ENCODE measurements at places on chromosomes 2 and 18. TPM values are rescaled to one million over a fixed set of nuclear protein-coding genes. Genes with fewer than 3 reads are reported as not detected.

DNA sequence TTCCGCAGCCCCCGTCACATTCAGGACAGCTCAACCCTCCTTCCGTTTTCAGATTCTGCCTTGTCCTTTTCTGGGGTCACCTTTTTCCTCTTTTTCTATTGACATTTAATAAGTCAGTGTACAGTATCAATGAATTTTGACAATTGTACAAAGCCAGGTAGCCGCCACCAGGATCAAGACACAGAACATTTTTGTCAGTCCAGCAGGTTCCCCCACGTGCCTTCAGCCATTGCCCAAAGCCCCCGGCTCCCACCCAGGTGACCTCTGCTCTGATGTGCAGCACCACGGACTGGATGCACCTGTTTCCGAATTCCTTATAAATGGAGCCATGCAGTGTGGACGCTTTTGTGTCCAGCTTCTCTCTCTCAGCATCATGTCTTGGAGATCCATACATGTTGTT is 30.0 kb downstream of the CROCC2 start:
- no peak overlapping the region for H3K4me3 ChIP-seq
- H3K27me3 ChIP-seq = peaks cover 18% of the 10 kb centered on the region
- H3K27ac ChIP-seq = no peak overlapping the region
- no peaks in the 10 kb centered on the region for H3K36me3 ChIP-seq

DNA sequence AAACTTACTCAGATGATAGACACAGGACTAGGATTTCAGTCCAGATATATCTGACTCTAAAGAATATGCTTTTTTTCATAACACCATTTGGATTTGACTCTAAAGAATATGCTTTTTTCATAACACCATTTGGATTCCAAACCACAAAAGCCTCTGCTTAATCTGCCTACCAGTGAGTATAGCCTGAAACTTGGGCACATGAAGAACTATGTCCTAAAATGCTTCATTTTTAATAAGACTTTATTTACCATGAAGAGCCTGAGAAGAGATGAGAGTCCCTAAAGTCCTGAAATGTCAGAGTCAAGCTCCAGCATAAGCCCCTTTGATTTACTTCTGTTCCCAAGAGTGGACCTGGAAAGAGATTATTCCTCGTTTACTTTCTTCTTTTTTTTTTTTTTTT is 54.5 kb upstream of the STPG4 start:
- H3K27ac ChIP-seq = no peak overlapping the region
- H3K4me3 ChIP-seq = no peak overlapping the region
- DNase-seq = no peak
- H3K27me3 ChIP-seq = no peaks in the 10 kb centered on the region
- no peaks in the 10 kb centered on the region for H3K36me3 ChIP-seq

Gene NMUR1
- total RNA-seq = not detected

DNA sequence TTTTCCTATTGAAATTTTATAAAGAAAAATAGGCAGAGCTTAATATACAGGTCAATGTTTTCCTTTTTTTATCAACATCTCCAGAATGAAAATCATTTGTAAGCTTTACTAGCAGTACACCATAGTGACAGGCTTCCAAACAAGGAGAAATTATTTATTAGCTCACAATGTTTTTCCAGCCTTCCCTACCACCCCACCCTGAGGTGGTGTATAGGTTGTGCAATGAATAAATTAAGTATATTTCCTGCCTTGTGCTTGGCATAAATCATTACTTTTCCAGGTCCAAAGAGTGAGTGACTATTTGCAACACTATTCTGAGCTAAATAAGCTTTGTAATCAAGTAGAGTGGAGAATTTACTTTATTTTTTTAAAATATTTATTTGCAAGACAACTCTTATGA is 876.2 kb upstream of the POU3F3 start:
- H3K4me3 ChIP-seq = no peak overlapping the region
- H3K36me3 ChIP-seq = no peaks in the 10 kb centered on the region
- no peak for DNase-seq
- no peak overlapping the region for H3K27ac ChIP-seq

GRCh38 chr2:15159751-15160177 is 401.4 kb downstream of the NBAS start:
- peak; percentile 66 for DNase-seq
- H3K27ac ChIP-seq = no peak overlapping the region
- no peaks in the 10 kb centered on the region for H3K36me3 ChIP-seq
- H3K27me3 ChIP-seq = no peaks in the 10 kb centered on the region
- H3K4me3 ChIP-seq = no peak overlapping the region

GRCh38 chr2:45288532-45289417 is 279.5 kb upstream of the SIX2 start:
- H3K36me3 ChIP-seq = no peaks in the 10 kb centered on the region
- H3K27ac ChIP-seq = no peak overlapping the region
- peak; percentile 42 for DNase-seq
- H3K4me3 ChIP-seq = no peak overlapping the region
- peaks cover 1% of the 10 kb centered on the region for H3K4me1 ChIP-seq
- H3K27me3 ChIP-seq = peaks cover 26% of the 10 kb centered on the region

DNA sequence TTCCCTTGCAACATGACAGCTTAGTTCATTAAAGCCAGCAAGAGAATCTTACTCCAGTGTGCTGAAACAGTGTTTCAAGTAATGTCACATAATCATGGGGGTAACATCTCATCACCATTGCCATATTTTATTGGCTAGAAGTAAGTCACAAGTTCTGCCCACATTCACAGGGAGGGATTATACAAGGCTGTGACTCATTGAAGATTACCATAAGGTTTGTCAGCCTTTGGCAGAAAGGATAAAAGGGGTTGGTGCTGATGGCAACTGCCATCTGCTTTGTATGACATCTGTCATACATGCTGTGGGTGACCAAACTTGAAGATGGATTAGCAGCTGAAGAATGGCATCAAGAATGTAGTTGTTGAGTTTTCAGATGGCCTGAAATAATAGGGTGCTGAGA is 61.2 kb downstream of the KCNE4 start:
- peak; percentile 12 for DNase-seq
- H3K27ac ChIP-seq = no peak overlapping the region
- H3K4me1 ChIP-seq = no peaks in the 10 kb centered on the region
- no peak overlapping the region for H3K4me3 ChIP-seq
- no peaks in the 10 kb centered on the region for H3K27me3 ChIP-seq

- no peaks in the 10 kb centered on the region for H3K4me1 ChIP-seq
- H3K4me3 ChIP-seq = no peak overlapping the region
- H3K27ac ChIP-seq = no peak overlapping the region
- peaks cover 2% of the 10 kb centered on the region for H3K27me3 ChIP-seq
- no peaks in the 10 kb centered on the region for H3K36me3 ChIP-seq
Measured at GRCh38 chr18:49949951-49950395, 136.6 kb upstream of the ACAA2 start.

DNA sequence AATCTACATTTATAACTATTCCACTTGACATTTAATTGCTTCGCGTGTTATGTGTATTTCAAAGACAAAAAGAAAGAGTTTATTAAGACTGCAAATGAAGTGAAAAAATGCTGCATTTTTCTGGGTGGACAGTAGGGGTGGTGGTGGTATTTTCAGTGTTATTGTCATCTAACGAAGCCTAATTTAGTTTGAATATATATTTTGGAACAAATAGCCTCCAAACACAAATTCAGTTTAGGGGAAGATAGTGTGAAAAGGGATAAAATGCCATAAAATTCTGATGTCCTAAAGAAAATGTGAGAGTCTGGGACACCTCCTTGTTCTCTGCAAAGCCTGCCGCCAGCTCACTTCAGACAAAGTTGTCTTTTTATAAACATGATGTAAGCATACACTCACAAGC is 425.1 kb downstream of the NRXN1 start:
- no peaks in the 10 kb centered on the region for H3K4me1 ChIP-seq
- no peak for DNase-seq
- no peaks in the 10 kb centered on the region for H3K36me3 ChIP-seq
- no peaks in the 10 kb centered on the region for H3K27me3 ChIP-seq

DNA sequence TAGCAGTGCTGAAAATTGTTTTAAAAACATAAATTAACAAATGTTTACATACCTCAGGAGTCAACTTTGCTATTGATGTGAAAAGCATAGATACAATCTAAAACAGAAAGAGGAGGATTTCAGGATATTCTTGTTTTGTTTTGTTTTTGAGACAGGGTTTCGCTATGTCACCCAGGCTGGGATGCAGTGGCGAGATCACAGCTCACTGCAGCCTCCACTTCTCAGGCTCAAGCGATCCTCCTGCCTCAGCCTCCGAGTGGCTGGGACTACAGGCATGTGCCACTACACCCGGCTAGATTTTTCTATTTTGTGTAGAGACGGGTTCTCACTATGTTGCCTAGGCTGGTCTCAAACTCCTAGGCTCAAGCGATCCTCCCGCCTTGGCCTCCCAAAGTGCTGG is 60.6 kb downstream of the C2orf74 start:
- no peaks in the 10 kb centered on the region for H3K27me3 ChIP-seq
- H3K36me3 ChIP-seq = peaks cover 27% of the 10 kb centered on the region
- no peaks in the 10 kb centered on the region for H3K4me1 ChIP-seq
- no peak overlapping the region for H3K27ac ChIP-seq

DNA sequence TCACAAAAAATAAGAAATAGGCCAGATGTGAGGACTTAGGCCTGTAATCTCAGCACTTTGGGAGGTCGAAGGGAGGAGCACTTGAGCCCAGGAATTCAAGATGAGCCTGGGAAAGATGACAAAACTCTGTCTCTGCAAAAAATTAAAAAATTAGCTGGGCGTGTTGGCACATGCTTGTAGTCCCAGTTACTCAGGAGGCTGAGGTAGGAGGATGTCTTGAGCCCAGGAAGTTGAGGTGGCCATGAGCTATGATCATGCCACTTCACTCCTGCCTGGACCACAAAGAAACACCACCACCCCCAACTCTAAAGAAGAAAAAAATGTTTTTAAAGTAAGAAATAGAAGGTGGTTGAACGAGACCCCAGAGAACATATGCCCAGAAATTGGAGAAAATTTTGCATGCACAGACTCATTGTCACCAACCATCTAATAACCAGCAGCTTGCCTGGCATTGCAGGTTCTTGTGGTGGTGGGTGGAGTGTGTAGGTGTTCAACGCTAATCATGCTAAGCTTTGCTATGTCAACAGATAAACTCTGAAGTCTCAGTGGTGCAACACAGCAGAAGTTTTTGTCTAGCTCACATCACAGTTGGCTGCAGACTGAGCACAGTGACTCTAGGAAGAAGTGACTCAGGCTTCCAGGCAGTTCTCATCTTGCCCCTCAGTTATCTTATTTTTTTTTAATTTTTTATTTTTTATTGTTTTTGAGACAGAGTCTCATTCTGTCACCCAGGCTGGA is 18.6 kb downstream of the ARL4C start:
- H3K27me3 ChIP-seq = no peaks in the 10 kb centered on the region
- H3K36me3 ChIP-seq = no peaks in the 10 kb centered on the region
- no peaks in the 10 kb centered on the region for H3K4me1 ChIP-seq
- H3K4me3 ChIP-seq = no peak overlapping the region
- H3K27ac ChIP-seq = no peak overlapping the region

Gene TTL
- 44.7 TPM for total RNA-seq

DNA sequence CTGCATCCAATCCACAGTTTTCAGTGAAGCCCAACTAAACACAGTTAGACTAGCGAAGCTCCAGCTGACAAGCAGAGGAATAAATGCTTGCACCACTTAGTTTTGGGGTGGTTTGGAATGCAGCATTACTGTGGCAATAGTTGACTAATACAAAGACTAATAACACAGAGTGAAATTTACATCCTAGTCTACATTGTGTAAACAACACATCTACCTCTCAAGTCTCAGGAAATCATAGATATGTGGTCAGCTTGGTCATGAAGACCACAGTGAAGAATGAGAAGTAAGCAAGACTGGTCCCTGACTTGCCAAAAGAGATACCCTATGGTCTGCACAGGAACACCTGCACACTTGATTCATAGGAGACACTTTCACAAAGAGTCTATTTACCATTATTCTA is 155.1 kb upstream of the TANK start:
- no peak for DNase-seq
- no peak overlapping the region for H3K27ac ChIP-seq
- peaks cover 2% of the 10 kb centered on the region for H3K4me1 ChIP-seq
- H3K4me3 ChIP-seq = no peak overlapping the region
- H3K27me3 ChIP-seq = no peaks in the 10 kb centered on the region

DNA sequence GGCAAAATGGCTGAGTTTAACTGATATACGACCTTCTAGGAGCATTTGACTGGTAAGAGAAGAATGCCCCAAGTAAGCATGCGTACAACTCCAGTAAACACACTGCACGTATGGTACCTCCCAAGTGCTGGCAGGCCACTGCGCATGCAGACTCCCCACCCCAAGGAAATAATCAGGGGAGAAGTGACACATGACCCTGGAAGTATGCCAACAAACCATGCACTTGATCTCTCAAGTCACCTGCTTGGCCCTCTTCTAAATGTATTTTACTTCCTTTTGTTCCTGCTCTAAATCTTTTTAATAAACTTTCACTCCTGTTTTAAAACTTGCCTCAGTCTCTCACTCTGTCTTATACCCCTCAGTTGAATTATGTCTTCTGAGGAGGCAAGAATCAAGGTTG is 129.8 kb upstream of the COL5A2 start:
- H3K27ac ChIP-seq = no peak overlapping the region
- H3K4me3 ChIP-seq = no peak overlapping the region
- H3K36me3 ChIP-seq = no peaks in the 10 kb centered on the region
- no peaks in the 10 kb centered on the region for H3K27me3 ChIP-seq
- peaks cover 3% of the 10 kb centered on the region for H3K4me1 ChIP-seq
- DNase-seq = no peak

DNA sequence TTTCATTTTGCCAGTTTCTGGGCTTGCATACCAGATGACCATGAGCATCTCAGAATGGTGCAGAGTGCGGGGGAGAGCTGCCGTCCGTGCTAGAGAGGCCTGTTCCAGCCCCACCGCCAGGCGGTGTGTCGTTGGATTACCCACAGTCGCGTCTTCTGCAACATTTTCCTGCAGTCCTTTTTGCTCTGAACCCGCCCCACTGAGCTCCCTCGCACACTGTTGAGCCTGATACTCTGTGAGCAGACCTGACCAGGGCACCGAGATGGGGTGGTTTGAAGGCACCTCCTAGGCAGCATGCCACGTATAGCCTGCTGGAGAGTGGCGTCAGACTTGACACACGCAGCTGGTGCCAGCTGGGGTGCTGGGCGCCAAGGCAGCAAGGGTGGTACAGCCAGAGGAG is 18.1 kb downstream of the PPP1R7 start:
- H3K27ac ChIP-seq = no peak overlapping the region
- H3K4me3 ChIP-seq = no peak overlapping the region
- H3K4me1 ChIP-seq = no peaks in the 10 kb centered on the region
- no peaks in the 10 kb centered on the region for H3K27me3 ChIP-seq
- no peak for DNase-seq
- H3K36me3 ChIP-seq = peaks cover 47% of the 10 kb centered on the region

DNA sequence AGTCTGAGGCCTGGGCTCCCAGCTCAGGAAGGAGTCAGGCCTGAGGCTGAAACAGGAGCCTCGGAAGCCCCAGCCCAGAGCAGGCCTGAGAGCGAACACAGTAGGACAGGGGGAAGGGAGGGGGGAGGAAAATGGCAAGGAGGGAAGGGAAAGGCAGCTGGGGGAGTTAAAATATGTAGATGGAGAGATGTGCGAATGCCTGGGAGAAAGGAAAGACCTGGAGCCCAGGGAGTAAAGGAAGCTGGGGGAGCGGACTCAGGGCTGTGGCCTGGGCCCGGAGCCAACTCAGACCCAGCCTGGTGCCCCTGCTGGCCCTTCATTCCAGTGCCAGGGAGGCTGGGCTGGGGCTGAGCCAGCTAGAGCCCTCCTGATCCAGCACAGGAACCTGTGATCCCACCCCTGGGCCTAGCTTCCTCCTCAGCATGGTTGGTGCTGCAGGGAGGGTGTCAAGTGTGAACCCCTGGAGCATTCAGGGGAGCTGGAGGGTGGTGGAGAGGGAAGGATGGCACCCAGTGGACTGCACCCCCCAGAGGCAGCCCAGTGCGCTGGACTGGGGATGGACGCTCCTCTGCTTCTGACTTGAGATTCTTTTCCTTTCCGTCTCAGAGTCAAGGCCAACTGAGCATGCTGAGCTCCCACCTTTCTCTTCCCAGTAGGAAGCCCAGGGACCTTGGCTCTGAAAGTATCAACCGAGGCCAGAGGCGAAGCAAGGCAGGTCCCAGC is 46.3 kb downstream of the EMX1 start:
- H3K4me1 ChIP-seq = no peaks in the 10 kb centered on the region
- DNase-seq = no peak
- H3K4me3 ChIP-seq = no peak overlapping the region

Gene TCF23
- not detected for total RNA-seq

Gene ERFE
- total RNA-seq = 0.56 TPM
